WERI-Rb-1 (cell line): ENCODE measurements at places on chromosomes 12 and 14.

GRCh38 chr14:65423982-65424381 lies 11.5 kb downstream of the FUT8 start:
- no peak for DNase-seq

GRCh38 chr14:73851000-73851399 lies 631 bp upstream of the PTGR2 start:
- DNase-seq: no peak

DNA sequence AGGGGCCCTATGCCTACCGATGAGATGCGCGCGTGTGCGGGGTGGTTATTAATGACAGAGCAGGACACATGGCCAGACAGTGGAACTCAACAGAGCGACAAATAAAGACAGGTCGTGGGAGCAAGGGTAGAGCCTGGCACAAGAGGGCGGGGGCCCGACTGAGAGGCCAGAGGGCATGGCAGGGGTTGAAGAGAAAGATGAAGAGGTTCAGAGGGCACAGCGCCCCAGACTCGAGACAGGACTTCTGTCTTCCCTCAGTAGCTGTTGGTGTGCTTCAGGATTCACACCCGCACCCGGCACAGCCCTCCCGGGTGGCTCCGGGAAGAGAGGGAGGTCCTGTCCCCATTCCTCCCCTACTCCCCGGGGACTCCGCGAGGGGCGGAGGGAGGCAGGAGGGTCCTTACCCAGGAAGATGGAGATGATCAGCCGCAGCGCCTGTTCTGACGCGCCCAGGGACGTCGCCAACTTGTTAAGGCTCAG lies 366 bp downstream of the LPCAT3 start:
- DNase-seq: no peak

- DNase-seq: peak; percentile 28
Measured at GRCh38 chr14:59483363-59483762, 845 bp downstream of the L3HYPDH start.

DNA sequence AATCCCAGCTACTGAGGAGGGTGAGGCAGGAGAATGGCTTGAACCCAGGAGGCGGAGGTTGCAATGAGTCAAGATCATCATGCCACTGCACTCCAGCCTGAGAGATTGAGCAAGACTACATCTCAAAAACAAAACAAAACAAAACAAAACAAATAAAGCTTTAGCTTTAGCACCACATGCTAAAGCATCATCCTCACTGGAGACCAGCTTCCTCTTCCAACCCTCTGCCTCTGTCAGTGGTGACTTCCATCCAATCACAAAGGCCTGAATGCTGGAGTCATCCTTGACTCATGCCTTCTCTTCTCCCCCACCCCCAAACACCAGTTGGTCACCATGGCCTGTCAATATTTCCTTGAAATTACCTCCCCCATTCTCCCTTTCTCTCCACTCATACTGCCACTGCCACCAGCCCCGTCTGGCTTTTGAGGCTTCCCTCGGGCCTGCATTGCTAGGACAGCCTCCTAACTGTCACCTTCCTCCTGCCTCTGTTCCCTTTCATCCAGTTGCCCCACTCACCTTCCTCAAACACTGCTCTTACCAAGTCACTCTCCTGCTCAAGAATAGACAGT lies 1.4 kb downstream of the ZNF385A start:
- DNase-seq: no peak

DNA sequence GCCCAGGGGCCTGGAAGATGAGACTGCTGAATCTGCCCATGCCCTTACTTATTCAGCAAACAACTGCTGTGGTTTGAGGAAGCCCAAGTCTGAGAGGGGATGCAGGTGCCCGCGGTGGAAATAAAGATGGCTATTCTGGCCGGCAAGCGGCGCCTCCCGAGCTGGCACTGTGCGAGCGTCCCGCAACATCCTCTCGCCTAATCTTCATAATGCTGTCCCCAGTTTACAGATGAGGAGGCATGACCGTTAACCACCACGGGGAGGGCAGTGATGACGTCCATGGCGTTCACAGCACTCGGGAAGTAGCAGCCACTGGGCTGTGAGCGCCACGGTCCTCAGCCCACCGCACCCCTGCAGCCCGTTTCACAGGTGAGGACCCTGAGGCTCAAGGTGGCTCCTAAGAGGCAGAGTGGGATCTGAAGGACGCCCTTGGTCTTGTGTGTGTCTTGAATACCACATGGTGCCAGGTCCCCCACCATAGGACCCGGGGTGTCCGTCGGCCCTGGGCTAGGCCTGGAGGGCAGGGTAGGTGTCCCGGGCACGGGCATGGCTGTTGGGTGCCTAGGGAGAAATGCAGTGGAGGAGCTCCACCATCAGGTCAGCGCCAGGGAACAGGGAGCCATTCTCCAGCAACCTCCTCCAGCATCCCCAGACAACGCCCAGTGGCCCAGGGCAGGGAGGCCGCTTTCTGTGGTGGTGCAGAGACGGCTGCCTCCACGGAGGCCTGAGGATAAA lies 20.2 kb downstream of the CHGA start:
- no peak for DNase-seq

- no peak for DNase-seq
Measured at GRCh38 chr14:23243066-23243465, 5.3 kb downstream of the RNF212B start.

DNA sequence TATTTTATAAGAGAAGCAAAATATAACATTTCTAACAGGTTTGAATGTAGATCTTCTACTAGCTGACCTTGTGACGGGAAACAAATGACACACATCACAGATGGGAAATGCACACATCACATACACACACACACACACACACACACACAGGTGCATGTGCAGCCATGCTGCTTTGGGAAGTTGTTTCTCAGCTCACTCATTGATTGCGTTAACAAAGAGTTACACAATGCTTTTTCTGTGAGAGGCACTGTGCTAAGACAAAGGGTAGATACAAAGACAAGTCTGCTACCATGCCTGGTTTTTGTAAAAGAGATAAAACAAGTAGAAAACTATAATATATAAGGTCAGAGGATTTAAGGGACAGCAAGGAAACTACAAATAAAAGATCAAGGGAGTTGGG lies 1.3 kb upstream of the NR1H4 start:
- no peak for DNase-seq

DNA sequence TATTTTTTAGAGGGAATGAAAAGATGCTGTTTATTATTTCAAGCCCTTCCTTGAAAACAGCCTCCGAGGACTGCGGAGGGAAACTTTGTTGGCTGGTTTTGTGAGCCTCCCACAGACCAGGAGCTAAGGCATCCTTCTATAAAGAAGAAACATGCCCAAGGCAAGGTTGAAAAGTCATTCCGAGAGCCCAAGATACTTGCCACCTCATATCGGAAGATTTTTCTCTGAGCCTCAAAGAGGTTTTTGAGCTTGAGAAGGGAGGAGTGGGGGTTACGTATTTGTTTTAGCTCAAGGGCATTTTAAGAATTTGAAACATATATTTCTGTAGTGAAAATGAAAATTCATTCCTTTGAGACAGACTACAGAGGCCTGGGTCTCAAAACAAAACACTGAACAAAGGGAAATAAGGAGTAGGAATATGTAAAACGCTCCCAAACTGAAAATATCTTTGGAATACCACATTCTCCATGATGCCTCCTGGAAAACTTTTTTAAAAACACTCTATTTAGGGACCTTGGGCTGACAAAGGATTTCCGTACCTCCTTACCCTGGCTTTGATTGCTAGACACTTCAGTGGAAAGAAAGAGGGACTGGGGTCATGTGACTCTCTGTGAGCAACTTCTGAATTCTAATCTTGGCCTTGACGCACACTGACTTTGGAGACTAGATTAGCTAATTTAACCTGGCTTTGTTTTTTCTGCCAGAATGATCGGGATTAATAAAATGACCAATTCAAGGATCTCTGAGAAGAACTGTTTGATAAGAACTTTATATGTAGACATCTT lies 180.9 kb downstream of the SRGAP1 start:
- DNase-seq: no peak

GRCh38 chr14:45185100-45185814 lies 49.5 kb downstream of the FANCM start:
- DNase-seq: no peak

GRCh38 chr14:83709116-83709515 lies 1820.8 kb upstream of the FLRT2 start:
- DNase-seq: no peak

DNA sequence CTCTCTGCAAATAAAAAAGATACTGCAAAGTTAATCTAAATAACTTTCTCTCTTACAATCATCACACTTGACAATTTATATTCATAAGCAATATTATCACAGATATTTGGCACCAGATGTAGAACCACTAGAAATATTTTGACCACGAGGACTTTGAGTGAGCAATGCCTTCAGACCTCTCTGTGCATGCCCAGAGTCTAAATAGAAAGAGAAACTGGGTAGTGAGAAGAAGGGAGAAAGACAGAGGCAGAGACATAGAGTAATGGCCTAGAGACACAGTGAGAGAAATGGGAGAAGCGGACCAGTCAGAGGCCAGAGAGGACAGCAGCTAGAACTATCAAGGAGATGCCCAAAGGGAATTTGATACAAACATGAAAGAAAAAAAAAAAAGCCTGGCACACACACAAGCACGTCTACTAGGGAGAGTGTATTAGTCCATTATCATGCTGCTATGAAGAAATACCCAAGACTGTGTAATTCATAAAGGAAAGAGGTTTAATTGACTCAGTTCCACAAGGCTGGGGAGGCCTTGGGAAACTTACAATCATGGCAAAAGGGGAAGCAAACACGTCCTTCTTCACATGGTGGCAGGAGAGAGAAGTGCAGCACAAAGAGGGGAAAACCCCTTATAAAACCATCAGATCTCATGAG lies 41.1 kb downstream of the BMP4 start:
- no peak for DNase-seq

GRCh38 chr14:77305696-77306095 lies 15.0 kb downstream of the POMT2 start:
- no peak for DNase-seq

DNA sequence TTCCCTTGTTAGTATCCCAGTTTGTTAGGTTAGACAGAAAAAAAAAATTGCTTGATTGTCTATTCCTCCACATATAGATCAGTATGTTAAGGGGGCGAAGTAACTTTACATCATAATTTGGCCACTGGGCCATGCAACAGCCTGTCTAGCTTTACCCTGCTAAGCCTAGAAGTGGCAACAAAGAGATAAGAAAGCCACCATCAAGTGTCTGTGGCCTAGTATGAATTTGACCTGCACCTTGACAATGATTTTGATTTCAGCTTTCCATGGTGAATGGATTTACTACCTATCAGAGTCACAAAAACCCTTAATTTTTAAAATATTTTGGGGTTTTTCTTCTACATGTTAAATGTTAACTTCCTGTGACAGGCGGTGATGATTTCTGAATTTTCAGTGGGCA lies 63.9 kb downstream of the LIN52 start:
- no peak for DNase-seq

DNA sequence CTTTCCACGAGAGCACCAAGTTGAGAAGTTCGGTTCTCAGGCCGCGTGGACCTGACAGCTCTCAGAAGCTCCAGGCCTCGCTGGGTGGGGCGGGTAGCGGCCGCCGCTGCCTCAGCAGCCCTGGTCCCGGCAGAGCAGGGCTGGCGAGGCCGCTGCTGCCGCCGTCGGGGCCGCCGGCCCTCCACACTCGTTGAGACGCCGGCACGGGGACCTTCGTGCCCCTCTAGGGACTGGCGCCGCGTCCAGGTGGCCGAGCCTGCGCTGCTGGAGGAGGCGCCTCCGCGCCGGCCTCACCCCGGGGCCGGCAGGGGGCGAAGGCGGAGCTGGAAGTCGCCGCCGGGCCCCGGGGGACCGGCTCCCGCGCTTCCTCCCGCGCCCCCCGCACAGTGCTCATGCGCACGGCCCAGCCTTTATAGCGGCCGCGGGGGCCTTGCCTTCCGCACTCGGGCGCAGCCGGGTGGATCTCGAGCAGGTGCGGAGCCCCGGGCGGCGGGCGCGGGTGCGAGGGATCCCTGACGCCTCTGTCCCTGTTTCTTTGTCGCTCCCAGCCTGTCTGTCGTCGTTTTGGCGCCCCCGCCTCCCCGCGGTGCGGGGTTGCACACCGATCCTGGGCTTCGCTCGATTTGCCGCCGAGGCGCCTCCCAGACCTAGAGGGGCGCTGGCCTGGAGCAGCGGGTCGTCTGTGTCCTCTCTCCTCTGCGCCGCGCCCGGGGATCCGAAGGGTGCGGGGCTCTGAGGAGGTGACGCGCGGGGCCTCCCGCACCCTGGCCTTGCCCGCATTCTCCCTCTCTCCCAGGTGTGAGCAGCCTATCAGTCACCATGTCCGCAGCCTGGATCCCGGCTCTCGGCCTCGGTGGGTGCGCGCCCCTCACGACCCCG lies at the start of gene COCH:
Gene COCH (plus strand): TSS at position 440 of the 879 bp plus-strand sequence. CDS start 380 bp downstream, at position 820.
- DNase-seq: peak; percentile 47

DNA sequence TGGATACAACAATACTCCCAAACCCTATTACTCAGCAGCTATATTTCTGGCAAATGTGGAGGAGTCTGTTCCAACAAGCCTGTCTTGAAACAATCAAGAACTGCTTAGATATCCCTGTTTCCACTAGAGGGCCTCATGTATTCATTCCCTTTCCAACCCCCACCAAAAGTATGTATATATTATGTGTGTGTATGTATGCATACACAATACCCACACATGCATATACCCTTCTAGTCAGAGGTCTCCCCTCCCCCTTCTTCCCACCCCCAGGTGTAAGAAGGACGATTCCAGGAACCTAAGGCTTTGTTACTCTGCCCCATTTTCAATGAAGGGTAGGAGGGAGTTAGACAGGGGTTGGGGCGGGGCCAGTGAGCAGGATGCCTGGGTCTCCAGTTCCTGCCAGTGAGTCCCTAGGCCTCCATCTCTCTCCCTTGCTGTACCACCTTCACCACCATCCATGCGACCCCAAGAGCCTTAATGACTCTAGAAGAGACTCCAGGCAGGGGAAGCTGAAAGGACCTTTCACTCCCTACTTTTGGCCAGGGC lies at the start of gene DGKA:
Gene DGKA (plus strand): TSS at position 392 of the 546 bp plus-strand sequence. CDS start 5,342 bp downstream, outside the sequence.
- peak; percentile 46 for DNase-seq
